B cell (primary cell): ENCODE measurements at places on chromosomes 6 and 20. TPM values are rescaled to one million over a fixed set of nuclear protein-coding genes. Genes with fewer than 3 reads are reported as not detected.

HLA-DMB gene
- 587 and 593 TPM in 2 replicates for total RNA-seq

CCN6 gene
- total RNA-seq, result not detected in 2 replicates

KCNK5 gene
- 0.07 TPM in 1 of 2 replicates, not detected in the other for total RNA-seq

DNA sequence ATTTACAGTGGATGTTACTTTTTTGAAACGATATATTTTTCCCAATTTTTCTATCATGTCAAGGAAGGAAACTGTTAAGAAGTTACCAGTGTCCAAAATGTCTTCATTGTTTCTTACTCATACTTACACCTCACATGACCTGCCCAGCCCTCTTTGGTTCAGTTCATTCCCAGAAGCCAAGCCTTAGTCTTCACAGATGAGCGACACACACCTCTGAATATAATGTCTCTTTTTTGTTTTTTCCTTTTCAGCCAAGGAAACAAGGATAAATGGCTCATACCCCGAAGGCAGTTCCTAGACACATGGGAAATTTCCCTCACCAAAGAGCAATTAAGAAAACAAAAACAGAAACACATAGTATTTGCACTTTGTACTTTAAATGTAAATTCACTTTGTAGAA lies 225.2 kb downstream of the SMOC2 start:
- no peak for DNase-seq
- H3K4me3 ChIP-seq, result no peak overlapping the region
- no peaks in the 10 kb centered on the region for H3K4me1 ChIP-seq
- no peaks in the 10 kb centered on the region for H3K27me3 ChIP-seq
- no peak overlapping the region for H3K27ac ChIP-seq

- no peak overlapping the region for H3K4me3 ChIP-seq
- no peaks in the 10 kb centered on the region for H3K27me3 ChIP-seq
- no peaks in the 10 kb centered on the region for H3K36me3 ChIP-seq
- no peak overlapping the region for H3K27ac ChIP-seq
Measured at GRCh38 chr6:136803608-136804007, 11.3 kb upstream of the MAP3K5 start.

DNA sequence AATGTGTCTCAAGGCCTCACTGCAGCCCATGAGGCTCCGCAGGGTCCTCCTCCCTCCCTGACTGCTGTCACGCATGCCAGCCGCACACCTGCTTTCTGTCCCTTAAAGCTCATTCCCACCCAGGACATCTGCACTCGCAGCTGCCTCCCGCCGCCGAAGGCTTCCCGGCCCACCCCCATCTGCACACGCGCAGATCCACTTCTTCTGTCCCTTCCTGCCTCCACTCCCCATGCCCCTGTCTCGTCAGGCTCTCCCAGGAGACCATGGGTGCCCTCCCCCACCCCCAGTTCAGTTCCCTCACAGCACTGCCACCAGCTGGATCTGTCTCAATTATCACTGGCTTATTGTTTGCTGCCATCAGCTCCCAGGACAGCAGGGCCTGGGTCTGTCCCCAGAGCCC lies 63.0 kb downstream of the RIPOR3 start:
- H3K4me1 ChIP-seq, result no peaks in the 10 kb centered on the region
- peaks cover 6% of the 10 kb centered on the region for H3K27me3 ChIP-seq
- no peak overlapping the region for H3K4me3 ChIP-seq
- no peaks in the 10 kb centered on the region for H3K36me3 ChIP-seq

DNA sequence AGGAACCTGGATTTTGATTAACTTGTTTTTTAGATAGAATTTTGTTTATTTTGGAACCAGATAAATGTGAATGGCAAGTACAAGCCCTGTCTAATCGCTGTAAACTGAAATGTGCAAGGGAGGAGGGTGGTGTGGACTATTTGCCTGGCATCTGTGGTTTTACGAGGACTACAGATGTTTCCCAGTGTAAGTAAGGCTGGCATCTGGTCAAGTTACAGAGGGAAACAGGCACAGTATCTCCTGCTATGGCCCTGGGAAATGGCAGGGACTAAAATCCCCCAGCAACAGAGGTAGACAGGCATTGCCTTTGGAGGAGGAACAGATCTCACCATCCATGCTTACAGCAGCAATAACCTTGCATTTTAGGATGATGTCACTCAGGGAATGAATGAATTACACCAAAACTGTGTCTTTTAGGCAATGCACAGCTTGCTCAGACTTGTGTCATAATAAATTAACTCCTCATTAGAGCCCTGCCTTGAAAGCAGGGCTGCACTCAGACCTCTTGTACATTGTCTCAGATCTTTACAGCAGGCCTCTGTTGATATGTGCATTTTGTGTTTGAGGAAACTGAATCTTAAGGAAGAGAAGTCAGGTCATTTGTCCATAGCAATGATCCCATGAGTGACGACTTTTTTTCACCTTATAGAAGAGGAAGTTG lies 96.2 kb downstream of the TCP11 start:
- no peaks in the 10 kb centered on the region for H3K27me3 ChIP-seq
- peaks cover 2% of the 10 kb centered on the region for H3K36me3 ChIP-seq
- DNase-seq, result no peak
- no peak overlapping the region for H3K4me3 ChIP-seq
- no peak overlapping the region for H3K27ac ChIP-seq
- peaks cover 24% of the 10 kb centered on the region for H3K4me1 ChIP-seq

DNA sequence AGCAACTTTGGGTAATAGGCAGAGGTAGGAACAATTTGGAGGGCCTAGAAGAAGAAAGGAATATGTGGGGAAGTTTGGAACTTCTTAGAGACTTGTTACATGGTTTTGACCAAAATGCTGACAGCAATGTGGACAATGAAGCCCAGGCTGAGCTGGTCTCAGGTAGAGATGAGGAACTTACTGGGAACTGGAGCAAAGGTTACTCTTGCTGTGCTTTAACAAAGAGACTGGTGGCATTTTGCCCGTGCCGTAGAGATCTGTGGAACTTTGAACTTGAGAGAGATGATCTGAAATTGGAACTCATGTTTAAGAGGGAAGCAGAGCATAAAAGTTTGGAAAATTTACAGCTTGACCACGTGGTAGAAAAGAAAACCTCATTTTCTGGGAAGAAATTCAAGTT lies 28.3 kb upstream of the TMEM200A start:
- H3K27me3 ChIP-seq, result no peaks in the 10 kb centered on the region
- DNase-seq, result no peak
- H3K4me3 ChIP-seq, result no peak overlapping the region
- H3K36me3 ChIP-seq, result no peaks in the 10 kb centered on the region
- H3K4me1 ChIP-seq, result no peaks in the 10 kb centered on the region
- H3K27ac ChIP-seq, result no peak overlapping the region
